Body of pancreas (tissue), 4 donors: ENCODE measurements at places on chromosomes 3 and 15. TPM values are rescaled to one million over a fixed set of nuclear protein-coding genes. Genes with fewer than 3 reads are reported as not detected.

ZNF80 gene
- not detected for total RNA-seq

CIDEC gene
- 134 TPM for total RNA-seq

TTLL13 gene
- not detected for total RNA-seq

- peak overlapping the region; percentile 99 for H3K27ac ChIP-seq
- H3K36me3 ChIP-seq, result no peaks in the 10 kb centered on the region
Observed at GRCh38 chr3:187748050-187748481, 2.8 kb upstream of the BCL6 start.

- no peaks in the 10 kb centered on the region for H3K27me3 ChIP-seq
- peak overlapping the region; percentile 68 for H3K27ac ChIP-seq
- no peaks in the 10 kb centered on the region for H3K36me3 ChIP-seq
- no peak for DNase-seq
- peaks cover 57% of the 10 kb centered on the region for H3K4me1 ChIP-seq
- H3K4me3 ChIP-seq, result no peak overlapping the region
Observed at GRCh38 chr3:49901366-49902339, 2.0 kb downstream of the MST1R start.
